SW480 (cell line): ENCODE measurements at places on chromosomes 16 and 17.
A peak's percentile ranks its signal among the peaks of the same experiment; 100 is the strongest.

DNA sequence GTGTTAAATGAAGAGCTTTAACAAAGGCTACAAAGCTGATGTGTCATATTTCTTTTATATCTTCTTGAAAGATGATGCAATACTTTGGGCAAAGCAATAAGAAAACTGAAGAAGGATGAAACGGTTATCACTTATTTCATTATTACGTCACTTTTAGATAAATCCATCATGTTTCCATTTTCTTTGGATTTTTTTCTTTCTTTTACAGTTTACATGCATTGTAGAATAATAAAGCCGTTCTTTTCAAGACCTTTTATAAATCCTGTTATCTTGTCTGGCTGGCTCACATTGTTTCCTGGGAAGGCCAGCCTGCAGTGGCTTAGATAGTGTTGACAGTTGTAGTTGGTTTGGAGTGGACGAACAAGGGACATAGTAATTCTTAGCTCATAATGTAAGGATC, 28.9 kb downstream of the TANC2 start:
- DNase-seq = no peak

GRCh38 chr16:57906382-57907316, 64.3 kb downstream of the CNGB1 start:
- no peak for DNase-seq

DNA sequence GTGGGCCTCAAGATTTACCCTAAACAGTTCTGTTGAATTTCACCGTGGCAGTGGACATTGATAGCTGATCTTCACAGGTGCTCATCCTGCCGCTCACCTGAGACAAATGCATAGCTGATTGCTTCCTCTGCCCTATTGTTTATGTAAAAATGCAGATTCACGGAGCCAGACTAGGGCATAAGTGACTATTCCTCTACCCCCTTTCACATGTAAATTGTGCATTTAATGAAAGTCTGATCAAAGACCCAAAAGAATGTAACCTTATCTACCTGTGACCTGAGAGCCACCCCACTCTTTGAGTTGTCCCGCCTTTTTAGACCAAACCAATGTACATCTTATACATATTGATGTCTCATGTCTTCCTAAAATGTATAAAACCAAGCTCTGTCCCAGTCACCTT, 312.4 kb upstream of the CDH5 start:
- DNase-seq = no peak

- DNase-seq = peak; percentile 25
These were observed 7.3 kb upstream of the SMIM5 start for GRCh38 chr17:75625813-75626486.

- DNase-seq = no peak
These were observed 253.7 kb upstream of the HSBP1 start for GRCh38 chr16:83554096-83554495.

- DNase-seq = no peak
These were observed 512.4 kb upstream of the CDH11 start for GRCh38 chr16:65634291-65634690.

DNA sequence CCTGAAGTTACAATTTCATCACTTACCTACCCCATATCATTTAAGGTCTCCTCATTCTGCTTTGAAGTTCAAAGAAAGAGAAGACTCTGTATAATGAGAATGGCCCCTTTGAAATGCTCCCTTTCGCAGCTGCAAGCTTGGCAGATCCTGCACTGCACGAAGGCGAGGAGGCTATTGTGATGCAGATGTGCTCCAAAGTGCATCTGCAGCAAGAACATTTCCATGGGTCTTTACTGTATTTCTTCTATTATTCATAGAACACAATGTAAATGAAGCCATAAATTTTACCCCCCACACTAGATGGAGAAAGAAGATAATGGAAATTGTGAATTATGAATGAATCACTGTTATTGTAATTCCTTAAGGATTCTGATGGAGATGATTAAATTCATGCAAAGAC, 178.7 kb downstream of the CHD9NB start:
- DNase-seq = no peak

- peak; percentile 48 for DNase-seq
These were observed 160.1 kb downstream of the MAP2K4 start for GRCh38 chr17:12180644-12181261.

DNA sequence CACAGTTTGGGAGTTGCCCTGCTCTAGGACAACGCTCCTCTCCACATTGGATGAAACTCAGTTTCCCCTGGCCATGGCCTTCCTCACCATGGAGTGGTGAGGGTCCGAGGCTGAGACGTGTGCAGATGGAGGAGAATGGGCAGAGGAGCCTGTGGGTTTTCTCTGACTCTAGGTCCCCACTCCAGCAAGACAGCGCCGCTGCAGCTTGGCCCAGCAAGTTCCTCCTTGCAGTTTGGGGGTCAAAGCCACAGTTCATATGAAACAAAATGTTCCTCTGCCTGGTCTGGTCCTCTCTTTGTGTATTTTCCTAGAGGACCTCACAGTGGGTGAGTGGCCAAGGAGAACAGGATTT, 2.3 kb downstream of the C16orf54 start:
- no peak for DNase-seq

GRCh38 chr17:38727736-38728135, 2.4 kb upstream of the CISD3 start:
- DNase-seq = no peak

DNA sequence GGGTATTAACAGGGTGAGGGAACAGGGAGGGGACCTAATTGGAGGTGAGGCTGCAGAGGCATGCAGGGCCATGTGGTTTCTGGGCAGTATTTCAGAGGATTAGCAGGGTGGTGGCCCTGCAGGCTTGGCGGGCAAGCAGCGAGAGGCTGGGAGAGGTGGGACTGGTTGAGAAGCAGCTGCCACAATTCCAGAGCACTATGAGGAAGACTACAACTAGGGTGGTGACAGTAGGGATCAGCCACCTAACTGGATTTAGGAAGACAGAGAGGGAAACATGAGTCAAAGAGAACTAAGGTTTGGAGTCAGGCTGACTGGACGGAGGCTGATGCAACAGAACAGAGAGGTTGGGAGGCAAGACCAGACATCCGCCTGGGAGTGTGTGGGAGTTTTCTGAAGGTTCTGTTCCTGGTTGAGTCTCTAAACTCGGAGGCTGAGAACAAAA, 12.3 kb downstream of the ALOXE3 start:
- DNase-seq = peak; percentile 78

DNA sequence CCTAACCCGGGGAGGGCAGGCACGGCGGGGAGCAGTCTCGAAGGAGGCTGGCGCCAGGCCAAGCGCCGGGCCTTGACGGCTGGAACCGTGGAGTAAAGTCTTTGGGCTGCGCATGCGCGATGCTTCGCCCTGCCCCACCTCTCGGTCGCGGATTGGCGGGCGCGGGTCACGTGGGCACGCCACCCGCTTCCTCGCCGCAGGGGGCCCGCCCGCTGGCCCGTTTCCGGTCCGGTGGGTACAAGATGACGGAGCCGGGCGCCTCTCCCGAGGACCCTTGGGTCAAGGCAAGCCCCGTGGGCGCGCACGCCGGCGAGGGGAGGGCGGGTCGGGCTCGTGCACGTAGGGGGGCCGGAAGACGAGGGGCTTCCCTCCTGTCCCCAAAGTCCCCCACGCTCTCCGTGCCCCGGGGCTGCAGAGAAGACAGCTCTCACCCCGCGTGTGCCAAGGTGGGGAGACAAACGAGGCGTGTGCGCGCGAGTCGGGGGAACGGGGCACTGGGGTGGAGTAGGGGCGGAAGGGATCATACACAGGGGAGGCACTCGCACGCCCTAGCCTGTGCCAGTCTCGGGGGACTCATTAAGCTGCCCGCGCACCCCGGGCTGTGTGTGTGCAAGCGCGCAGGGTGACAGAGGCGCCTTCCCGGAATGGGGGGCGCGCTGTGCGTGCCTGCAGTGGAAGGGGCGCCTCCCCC, at the start of gene MLX:
TSS of gene MLX (plus strand) at position 218 of the 691 bp plus-strand sequence. CDS start at position 243, 25 bp downstream.
- peak; percentile 81 for DNase-seq

- DNase-seq = no peak
These were observed 21.6 kb downstream of the SPNS2 start for GRCh38 chr17:4520060-4520893.

- DNase-seq = no peak
These were observed 26.5 kb upstream of the PPM1D start for GRCh38 chr17:60573236-60574051.

DNA sequence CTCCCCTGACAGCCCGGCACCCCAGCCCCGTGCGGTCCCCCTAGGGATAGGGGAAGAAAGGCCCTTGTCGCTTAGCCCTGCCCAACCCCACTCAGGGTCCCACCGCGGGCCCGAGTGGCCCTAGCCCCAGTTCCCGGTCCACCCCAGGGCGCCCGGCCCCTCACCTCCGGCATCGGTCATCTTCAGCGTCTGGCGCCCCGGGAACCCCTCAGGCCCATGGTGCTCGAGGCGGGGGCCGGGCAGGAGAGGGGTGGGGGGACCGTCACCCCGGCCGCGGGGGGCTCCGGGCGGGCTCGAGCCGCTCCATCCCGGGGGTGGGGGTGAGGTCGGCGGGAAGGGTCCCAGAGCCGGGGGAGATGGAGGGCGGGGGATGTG, 620 bp downstream of the SAMD14 start:
- no peak for DNase-seq

GRCh38 chr16:81598083-81598482, 153.5 kb downstream of the CMIP start:
- no peak for DNase-seq

DNA sequence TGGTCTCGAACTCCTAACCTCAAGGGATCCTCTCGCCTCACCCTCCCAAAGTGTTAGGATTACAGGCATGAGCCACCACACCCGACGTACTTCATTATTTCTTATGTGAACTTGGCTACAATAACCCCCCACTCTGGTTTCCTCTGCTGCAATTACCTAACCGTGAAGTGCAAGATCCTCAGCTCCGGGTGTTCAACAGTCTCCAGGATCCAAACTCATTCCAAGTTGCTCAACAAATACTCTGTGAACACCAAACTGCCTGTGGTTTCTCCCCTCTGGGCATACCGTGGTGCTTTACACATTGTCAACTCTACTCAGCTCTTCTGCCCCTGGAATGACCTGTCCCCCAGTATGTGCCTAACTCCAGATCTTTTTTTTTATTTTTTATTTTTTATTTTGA, 6.8 kb upstream of the SULT1A1 start:
- DNase-seq = no peak

GRCh38 chr16:25580041-25580440, 111.7 kb upstream of the HS3ST4 start:
- no peak for DNase-seq

DNA sequence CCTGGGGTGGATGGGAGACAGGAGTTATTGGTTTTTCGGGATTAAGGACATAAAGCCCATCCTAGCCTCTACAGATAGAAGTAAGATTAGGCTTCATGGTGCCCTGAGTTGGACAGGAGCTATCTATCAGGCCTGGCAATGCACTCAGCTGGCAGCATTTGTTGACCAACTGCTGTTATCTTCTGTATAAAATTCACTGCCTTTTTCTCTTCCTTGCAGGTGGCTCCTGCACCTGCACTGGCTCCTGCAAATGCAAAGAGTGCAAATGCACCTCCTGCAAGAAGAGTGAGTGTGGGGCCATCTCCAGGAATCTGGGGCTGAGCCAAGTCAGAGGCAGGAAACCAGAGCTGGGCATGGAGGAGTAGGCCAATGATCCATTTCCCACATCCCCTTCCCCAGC, 579 bp downstream of the MT1A start:
- no peak for DNase-seq

DNA sequence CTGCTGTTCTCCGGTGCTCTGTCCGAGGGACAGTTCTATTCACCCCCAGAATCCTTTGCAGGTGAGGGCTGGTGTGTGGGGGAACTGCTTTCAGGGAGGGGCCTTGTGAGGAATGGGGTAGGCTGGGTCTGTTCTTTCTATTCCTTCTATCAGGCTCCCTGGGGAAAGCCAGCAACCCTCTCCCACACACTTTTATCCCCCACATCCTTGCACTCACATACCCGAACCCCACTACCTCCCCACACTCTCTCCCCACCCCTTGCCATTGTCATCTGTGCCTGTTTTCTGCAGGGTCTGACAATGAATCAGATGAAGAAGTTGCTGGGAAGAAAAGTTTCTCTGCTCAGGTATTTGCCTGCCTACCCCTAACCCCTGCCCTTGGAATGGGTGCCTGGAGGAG, 6.4 kb upstream of the TCAP start:
- DNase-seq = no peak

GRCh38 chr17:39871801-39872200, 3.8 kb downstream of the ZPBP2 start:
- DNase-seq = no peak

GRCh38 chr16:19380328-19380727, 37.4 kb upstream of the TMC5 start:
- DNase-seq = no peak

- DNase-seq = peak; percentile 27
These were observed 790 bp downstream of the TRADD start for GRCh38 chr16:67158637-67159600.

DNA sequence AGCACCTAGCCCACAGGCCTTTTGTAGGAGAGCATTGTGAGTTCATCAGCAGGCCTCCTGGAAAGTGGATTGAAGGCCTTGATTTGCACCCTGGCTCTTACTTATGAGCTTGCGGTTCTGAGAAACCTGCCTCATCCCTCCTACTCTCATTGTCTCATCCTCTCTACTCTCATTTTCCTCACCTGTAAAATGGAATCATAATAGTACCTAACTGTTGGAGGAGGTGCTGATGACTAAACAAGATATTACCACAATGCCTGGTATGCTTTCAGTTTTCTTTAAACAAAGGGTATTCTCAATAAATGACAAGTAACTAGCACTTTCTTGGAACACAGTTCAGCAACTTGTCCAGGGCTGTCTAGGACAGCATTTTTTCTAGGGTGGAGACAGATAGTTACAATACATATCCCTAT, 243.1 kb upstream of the MAF start:
- DNase-seq = no peak

DNA sequence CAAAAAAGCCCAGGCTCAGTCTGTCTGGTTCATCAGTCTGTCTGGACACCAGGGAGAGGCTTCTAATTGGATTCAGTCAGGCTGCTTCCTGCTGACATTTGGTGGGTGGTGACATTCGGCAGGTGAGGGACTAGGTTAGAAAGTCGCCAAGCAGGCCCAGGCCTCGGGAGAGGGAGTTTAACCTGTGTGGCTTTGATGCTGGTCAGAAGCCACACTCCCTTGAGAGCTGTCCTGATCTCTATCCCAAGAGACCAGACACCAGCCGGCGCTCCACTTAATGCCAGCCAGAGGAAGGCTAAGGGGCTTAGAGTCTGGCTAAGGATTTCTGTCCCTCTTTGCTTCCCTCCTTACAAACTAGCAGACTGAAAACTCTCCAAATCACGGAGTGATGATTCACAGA, 135.0 kb downstream of the GSG1L start:
- DNase-seq = no peak

DNA sequence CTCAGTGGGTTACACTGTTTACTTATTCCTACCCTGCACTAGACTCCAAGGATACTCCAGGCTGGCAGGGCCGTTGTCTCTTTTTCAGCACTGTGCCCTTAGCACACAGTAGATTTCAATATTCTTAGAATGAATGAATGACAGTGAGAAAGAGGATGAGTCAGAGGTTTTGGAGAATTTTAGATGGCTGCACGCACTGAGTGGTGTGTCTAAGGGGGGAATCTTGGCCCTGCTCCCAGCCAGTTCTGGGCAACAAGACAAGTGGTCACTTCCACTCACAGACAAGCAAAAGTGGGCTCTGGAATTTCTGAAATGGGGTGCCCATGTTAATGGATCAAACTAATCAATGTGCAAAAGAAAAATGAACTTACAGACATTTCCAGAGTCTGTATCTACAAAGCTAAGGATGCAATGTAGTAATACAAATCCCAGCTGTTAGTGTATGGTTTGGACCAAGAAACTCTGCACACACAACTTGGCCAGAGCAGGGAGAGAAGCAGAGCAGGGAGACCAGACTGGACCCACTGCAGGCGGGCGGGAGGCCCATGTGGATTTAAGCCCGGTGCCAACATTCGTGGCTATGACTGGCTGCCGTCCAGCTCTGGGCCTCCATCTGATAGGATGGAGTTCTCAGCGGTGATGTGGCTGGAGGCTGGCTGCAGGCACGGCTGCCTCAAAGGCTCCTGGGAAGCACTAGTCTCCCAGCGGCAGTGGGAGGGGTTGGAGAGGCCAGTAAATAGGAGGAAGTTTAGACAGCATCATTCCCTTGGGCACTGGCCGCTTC, 95.6 kb upstream of the CDYL2 start:
- no peak for DNase-seq
